ENCODE measurements at places on chromosomes 4 and X.

DNA sequence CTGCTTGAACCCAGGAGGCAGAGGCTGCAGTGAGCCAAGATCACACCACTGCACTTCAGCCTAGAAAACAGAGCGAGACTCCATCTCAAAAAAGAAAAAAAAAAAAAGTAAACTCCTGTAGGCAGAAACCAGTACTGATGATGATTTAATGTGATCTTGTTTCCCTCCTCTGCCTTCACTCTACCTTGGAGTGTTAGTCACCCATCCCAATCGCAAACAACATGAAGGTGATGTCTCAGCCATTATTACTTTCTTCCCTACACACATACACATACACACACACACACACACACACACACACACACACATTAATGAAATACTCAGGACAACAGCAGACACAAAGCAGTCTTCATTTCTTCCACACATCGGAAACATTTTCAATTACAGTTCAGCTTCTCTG lies 15.6 kb downstream of the XKRX start:
- DNase-seq: no peak

GRCh38 chrX:122363112-122363795 lies 820.8 kb upstream of the GRIA3 start:
- no peak for DNase-seq

DNA sequence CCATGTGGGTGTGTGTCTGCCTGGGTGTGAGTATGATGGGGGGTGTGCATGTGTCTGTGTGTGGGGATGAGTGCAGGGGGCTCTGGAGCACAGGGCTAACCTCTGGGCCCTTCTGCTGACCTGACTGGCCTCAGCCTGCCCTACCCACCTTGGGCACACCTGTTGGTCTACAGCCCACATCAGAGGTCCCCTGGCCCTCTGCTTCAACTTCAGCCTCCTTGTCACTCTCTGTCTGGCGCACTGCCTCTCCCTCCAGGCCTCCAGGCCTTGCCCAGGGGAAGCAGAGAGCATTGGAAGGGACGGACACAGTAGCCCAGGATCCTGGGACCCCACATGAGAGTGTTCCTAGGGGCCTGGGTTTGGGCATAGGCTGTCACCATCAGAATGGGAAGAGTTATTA lies 115.4 kb downstream of the EFNB1 start:
- DNase-seq: no peak

DNA sequence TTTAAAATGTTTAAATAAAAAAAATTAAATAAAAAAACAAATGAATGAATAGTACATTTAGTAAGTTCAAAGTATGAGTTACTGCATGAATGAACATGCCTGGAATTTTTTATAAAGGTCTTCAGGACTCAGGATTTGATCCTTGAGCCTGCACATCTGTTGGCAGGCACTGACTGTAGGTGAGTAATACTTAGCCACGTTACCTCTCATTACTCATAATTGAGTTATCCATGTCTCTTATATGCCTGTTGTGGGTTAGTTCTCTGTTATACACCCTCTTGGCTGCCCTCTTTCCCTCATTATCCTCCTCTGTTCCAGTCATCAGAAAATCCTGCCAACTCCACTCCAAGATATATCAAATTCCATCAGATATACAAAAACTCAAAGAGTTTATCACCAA lies 276.0 kb downstream of the FBXW7 start:
- DNase-seq: peak; percentile 50

GRCh38 chr4:48503233-48504025 lies 13.4 kb downstream of the ZAR1 start:
- no peak for DNase-seq

- no peak for DNase-seq
Observed at GRCh38 chr4:150561143-150561737, 20.7 kb upstream of the MAB21L2 start.

DNA sequence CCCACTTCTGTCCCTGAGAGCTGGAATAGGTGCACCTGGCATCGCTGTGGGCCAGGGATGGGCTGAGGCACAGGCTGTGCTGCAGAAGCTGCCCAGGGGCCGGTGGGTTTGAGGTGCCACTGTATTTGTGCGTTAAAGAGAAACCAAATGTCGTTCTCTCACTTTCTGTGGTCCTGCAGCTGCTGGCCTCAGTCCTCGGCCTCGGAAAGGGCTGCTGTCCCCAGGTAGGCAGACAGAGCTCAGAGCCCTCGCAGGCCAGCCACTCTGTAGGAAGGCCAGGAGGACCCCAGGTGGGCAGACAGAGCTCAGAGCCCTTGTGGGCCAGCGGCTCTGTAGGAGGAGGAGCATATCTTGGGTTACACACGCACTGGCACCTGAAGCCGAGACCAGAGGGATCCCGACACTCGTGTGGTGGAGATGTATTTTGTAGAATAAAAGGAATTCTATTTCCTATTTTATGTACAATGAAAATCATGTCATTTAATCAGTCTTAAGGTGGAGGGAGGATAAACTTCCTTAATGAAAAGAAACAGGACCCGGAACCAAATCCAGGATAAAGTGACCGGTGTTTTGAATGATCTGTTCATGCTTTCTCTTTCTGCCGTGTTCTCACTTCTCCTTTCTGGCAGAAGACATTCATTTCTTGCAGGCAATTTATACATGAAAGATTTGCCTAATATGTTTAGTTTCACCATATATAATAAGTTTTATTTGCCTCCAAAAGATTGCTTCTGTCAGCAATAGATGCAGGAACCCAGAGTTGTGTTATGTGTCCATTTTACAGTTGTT lies 54.4 kb upstream of the HGFAC start:
- DNase-seq: no peak

DNA sequence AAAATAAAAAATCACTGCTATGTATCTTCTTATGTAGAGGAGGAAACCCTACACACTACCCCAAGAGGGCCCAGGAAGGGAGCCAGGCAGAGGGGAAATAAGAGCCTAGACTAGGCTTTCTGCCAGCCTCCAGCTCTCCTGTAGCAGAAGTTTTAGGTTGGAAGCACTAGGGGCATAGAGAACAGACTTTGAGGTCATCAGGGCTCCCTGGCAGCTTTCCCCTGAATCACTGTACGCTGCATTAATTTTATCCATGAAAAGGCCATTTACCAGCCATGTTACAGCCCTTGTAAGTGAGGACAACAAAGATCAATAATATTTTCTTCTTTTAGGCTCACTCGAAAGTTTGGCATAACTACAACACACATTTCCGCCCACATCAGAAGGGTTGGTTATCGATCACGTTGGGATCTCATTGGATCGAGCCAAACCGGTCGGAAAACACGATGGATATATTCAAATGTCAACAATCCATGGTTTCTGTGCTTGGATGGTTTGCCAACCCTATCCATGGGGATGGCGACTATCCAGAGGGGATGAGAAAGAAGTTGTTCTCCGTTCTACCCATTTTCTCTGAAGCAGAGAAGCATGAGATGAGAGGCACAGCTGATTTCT lies 24.7 kb downstream of the RPL9 start:
- DNase-seq: no peak

DNA sequence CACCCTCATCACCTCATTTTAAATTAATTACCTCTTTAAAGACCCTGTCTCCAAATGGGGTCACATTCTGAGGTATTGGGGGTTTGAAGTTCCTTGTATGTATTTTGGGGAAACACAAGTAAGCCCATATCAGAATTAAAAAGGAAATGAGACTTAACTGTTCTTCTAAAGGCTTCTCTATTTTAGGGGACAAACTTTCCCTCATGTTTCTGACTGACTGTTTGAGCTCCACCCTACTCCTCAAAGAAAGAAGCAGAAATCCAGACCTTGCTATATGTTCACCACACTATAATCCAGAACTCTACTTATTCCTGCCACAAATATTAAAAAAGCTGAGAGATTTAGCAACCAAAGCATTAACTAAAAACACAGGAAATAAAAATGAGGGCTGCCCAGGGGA lies 258.8 kb downstream of the ARHGAP24 start:
- DNase-seq: no peak

GRCh38 chrX:133606990-133607389 lies 191.7 kb upstream of the GPC4 start:
- DNase-seq: no peak

DNA sequence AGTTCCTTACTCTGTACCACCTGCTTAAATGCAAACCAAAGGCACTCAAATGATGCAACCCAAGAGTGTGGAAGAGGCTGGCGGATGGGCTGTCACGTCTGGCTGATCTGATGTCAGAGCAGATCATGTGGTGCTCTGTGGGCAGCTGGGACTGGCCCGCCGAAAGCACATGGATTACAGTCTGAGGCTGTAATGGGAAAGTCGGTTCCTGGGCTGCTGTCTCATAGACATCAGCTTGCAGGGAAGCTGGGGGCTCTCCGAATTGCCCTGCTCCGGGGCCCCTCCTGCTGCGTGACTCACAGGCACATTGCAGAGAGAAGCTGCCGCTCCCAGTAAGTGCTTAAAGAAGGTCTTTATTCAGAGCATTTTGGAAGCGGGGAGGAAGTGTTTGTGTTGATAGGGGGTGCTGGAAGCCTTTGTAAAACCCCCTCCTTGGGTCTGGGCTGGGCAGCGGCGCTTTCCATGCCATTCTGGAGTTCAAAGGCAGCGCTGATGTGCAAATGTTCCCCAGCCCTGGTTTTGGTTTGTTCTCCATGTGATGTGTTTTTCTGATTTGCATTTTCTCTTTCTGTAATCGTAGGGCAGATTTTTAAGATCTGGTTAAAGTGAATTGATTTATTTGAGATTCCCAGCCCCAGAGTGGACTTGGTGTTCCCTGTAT lies 181.1 kb downstream of the LARP7 start:
- DNase-seq: peak; percentile 86

DNA sequence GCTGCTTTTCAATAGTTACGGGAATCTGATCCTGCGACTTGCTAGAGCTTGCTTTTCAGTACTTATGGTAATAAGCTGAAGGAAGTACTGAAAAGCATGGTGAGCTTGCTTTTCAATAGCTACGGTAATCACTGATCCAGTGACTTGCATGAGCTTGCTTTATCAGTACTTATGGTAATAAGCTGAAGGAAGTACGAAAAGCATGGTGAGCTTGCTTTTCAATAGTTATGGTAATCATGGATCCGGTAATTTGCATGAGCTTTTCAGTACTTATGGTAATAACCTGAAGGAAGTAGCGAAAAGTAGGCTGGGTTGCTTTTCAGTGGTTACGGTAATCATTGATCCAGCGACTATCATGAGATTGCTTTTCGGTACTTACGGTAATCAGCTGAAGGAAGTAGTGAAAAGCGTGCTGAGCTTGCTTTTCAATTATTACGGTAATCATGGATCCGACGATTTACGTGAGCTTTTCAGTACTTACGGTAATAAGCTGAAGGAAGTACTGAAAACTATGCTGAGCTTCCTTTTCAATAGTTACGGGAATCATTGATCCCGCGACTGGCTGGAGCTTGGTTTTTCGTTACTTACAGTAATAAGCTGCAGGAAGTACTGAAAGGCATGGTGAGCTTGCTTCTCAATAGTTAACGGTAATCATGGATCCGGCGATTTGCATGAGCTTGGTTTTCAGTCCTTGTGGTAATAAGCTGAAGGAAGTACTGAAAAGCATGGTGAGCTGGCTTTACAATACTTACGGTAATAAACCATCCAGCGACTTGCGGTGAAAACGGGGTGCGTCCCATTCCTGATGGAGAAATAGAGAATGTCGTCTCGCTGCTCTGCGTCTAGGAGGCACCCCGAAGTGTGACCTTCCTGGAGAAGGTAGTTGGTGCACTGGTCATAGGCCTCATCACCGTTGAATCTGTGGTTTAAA lies 6.5 kb downstream of the CRLF2 start:
- no peak for DNase-seq

GRCh38 chr4:83174844-83175414 lies 60.4 kb upstream of the PLAC8 start:
- DNase-seq: no peak

DNA sequence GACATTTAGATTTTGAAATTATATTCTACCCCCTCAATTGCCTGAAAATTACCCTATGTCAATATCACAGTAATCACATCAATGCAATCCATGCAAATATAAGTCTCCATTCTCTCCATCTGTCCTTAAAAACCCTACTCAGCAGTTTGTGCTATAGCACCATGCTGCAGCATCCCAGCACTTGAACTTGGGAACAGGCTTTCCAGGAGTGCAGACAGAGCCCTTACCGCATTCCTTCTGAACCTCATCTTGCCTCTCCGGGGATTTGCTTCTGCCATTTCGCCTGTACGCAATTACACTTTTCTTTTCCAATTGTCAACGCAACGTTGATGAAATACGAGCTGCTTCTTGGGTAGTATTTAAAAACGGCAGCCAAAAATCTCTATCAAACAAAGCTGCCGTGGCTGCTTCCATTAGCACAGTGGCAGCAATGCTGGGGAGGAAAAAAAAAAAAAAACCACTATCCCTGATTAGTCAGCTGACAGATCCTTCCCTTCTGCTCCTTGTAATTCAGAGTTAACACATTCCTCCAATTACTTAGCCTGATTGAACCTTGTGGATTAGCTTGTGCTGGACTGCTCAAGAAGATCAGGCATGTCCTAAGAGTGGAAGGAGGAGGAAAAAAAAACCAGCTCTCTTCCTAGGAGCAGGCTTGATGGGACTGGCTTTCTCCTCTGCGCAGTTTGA lies 65.6 kb downstream of the MCF2 start:
- DNase-seq: no peak

GRCh38 chrX:118976599-118977340 lies 2.4 kb downstream of the LONRF3 start:
- DNase-seq: peak; percentile 22

- DNase-seq: no peak
Observed at GRCh38 chr4:124212815-124213630, 499.5 kb downstream of the ANKRD50 start.

DNA sequence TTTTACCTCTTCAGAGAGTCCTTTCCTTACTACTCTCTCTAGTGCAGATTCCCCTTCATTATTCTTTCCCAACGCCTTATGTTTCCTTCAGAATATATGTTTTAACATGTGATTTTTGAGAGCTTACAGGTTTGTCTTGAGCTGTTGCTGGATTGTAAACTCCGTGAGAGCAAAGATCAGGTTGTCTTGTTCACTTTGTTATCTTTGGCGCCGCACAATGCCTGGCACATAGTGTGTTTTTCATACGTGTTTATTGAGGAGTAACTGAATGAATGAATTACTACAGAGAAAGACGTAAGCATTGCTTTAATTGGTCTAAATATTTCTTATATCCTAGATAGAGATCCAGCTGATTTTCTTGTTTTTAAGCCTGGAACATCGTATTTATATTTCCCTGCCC lies 80.5 kb upstream of the SLC4A4 start:
- DNase-seq: no peak

GRCh38 chr4:159867673-159868072 lies 764.8 kb downstream of the RAPGEF2 start:
- no peak for DNase-seq

- no peak for DNase-seq
Observed at GRCh38 chr4:181216501-181216900, 1026.7 kb upstream of the TENM3 start.

DNA sequence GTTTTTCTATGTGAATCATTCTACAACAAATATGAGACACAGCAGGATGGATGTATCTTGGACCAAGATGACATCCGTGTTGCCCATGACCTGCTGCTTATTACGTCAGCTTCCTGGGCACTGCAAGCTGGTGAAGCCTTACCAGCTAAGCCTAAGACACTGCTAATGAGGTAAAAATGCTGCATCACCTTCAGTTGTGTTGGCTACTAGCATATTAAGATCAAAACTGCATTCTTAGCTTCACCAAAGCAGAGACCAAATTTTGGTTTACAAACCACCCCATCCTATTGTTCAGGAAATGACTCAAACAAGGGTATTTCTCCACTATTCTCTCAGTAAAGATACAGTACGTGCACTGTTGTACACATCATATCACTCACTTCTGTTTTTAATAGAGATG lies 50.3 kb downstream of the MAML3 start:
- DNase-seq: no peak

Measured in HS-27A (cell line).